ENCODE measurements at places on chromosomes 5 and 9. TPM values are rescaled to one million over a fixed set of nuclear protein-coding genes. Genes with fewer than 3 reads are reported as not detected.

LOX gene
- not detected for total RNA-seq

RIMOC1 gene
- total RNA-seq: 13.8 TPM

DNA sequence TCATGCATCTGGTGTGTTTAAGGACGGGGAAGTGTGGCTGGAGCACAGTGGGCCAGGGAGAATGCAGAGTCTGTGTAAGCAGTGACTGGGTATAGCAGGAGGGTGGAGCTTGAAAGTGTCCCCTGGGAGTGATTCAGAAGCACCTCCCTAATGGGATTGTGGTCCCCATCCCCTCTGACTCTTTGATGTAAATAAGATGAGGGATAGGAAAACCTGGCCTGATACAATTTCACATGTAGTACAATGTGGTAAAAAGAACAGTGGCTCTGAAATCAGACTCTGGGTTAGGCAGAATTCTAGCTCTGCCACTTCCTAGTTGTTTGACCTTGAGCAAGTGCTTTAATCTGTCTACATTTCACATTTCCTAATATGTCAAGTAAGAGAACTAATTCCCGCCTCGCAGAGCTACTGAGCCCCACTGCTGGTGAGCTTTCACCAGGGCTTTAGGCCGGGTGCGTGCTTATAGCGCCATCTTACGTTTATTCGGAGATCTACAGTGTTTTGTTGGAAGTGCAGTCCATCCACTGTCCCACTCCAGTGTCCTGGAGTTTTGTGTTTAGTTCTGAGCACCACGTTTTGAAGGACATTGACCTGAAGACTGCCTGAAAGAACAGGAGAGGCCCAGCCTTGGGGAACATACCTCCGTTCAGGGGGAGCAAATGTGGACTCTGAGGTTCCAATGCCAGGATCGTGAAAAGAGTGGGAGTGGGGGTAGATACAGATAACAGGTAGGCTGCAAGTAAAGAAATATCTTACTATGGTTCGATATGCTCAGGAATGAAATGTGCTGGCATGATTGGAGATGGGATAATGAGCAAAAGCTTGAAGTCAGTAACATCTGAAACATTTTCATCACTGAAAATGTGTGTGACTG lies 51.2 kb upstream of the TESK1 start:
- no peak for DNase-seq

CATSPER3 gene
- total RNA-seq: 0.50 TPM

GRCh38 chr9:16830806-16831205 lies 39.7 kb downstream of the BNC2 start:
- DNase-seq: no peak

DNA sequence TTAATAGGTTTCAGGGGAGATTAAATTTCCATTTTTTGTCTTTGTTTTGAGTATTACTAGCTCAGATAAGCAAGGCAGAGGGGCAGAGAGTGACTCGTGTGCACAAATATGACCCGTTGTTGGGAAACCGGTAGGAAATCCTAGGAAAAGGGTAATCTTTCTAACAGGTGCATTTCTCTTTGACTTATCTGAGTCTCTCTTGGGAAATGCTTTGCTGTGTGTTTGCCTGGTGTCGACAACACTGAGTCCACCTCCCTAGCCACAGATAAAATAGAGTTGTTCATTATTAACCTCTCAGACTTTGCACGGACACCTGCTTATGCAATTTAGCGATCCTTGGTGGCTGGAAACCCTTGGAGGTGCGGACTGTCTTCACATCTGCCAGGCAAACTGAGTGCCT lies 164.2 kb downstream of the FGF1 start:
- DNase-seq: no peak

- DNase-seq: no peak
Observed at GRCh38 chr5:107232293-107232692, 438.4 kb downstream of the EFNA5 start.

SPINK9 gene
- total RNA-seq: not detected

GRCh38 chr9:126705767-126706697 lies 92.3 kb downstream of the LMX1B start:
- DNase-seq: peak; percentile 72

- DNase-seq: no peak
Observed at GRCh38 chr5:17440766-17441165, 57.3 kb upstream of the TAF11L2 start.

DNA sequence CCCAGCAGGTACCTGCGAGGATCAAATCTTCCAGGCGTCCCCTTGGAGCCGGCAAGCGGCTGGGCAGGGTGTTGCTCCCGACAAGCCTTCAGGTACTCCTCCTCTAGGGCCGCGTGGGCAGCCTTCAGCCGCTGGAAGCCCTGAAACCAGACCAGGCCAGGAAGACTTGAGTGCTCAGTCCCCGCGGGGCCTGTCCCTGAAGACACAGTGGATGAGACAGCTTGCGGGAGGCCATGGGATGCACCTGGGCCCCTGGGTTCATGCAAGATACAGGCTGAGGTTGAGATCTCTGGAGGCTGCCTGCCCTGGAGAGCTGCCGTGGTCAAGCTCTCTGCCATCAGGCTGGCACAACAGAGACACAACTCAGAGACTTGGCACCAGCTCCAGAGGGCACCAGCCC lies 25.4 kb downstream of the AKNA start:
- no peak for DNase-seq

DNA sequence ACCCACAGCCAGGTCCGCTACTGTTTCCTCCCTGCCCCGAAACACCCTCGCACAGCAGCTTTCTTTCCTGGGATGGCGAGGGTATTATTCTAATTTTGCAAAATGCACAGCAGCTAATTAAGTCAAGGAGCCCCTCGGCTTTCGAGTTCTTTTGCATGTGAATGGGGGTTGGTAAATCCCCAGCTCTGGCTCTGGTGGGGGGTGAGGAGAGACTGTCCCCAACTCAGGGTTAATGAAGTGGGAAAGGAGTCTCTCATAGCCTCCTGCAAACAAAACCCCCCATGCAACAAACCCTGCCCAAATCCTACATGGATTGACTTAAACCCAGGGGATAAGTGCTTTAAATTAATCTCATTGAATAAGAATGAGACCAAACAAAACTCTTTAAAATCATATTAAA lies 8.8 kb downstream of the BARHL1 start:
- DNase-seq: no peak

PCDHB6 gene
- total RNA-seq: not detected

DNA sequence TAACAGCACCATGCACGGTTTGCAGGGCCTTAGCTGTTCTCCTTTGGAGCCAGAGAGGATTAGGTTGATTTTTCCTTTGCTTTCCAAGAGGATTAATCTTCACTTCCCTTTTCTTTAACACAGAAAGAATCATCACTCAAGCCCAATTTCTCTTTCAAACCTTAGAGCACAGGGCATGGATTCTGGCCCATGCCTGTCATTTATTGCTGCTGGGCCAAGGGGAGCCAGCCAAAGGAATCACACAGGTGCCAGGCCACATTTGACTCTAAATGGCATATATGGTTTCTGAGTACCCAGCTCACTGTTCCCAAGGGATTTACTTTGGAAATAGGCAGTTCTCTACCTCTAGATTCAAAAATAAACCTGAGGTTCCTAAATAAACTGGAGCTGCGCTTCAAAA lies 58.3 kb downstream of the FBXL7 start:
- no peak for DNase-seq

SPATA31A3 gene
- not detected for total RNA-seq

NPM1 gene
- 1,022 TPM for total RNA-seq

GRCh38 chr9:5557606-5558587 lies 47.6 kb downstream of the PDCD1LG2 start:
- no peak for DNase-seq

PSMD5 gene
- total RNA-seq: 37.2 TPM

DNA sequence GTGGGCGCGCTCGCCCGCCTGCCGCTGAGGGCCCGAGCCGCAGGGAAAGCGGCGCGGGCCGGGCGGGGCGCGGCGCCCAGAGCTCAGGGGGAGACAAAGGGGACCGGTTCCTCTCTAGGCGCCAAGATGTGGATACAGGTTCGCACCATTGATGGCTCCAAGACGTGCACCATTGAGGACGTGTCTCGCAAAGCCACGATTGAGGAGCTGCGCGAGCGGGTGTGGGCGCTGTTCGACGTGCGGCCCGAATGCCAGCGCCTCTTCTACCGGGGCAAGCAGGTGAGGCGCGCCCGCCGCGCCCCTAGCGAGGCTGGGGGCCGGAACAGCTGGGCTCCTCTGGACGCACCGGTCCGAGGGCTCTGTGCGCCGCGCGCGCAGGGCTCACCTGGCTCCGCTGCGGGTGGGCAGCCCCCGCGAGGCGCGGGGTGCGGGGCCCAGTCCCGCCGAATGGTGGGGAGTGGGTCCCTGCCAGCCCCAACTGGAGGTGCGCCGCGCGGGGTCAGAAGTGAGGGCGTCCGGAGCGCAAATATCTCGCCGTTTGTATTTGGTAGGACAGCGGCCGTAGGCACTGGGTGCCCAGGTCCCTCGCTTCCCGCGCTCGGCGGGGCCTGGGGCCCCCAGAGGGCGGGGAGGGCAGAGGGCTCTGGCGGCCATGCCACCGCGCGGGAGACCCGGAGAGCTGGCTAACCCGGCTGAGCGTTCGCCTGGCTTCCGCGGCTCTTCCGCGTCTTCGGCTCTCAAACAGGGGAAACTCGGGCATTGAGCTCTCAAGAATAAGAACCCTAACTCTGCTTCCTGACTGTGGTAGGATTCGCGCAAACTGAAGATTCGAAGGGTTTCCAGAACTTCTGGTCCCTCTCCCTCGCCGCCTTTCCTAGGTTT lies 607 bp downstream of the UHRF2 start:
- peak; percentile 25 for DNase-seq

RLN2 gene
- 1.3 TPM for total RNA-seq

BRINP1 gene
- total RNA-seq: not detected

ANKRD34B gene
- not detected for total RNA-seq

GRCh38 chr9:9004810-9005209 lies 1205.2 kb upstream of the DMAC1 start:
- no peak for DNase-seq

TNC gene
- not detected for total RNA-seq

DNA sequence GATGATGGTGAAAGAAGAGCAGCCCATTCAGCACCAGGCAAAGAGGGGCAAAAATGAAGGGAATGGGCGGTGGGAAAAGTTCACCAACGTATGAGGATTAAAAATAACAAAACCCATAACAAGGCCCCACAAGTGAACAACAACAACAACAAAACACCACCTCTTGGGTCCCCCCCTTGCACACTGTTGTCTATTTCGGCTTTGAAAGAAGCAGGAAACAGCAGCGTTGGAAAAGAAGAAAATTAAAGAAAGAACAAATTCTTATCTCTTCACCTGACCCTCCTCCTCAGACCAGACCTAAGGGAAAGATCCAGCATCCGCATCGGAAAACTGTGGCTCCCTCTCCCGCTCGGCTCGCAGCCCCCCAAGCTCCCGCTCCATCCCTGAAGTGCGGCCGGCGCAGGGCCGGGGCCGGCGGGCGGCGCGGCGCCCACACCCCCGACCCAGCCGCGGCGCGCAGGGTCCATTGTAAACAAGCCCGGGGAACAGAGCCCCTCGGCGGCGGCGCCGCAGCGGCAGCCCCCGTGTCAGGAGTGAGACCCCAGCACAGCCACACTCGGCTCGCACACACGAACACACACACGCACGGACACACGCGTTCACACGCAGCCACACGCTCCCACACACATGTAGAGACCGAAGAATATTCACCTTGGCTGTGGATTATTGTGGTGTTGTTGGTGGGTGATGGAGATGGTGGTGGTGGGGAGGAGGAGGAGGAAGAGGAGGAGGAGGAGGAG lies 535 bp downstream of the RFX3 start:
- no peak for DNase-seq

DNA sequence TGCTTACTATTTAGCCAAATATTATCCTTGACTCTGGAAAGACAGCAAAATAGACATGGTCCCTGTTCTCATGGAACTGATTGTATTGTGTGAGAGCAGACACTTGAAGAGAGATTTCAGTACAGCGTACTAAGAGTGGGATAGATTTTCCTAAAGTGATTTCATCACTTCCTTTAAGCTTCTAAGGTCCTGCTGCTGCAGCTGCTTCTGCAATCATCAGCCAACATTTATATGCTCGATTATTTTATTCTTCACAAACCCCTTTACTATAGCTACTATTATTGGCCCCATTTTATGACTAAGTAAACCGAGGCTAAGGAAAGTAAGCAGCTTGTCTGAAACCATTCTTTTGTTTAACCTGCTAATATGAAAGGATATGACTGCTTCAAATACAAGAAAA lies 137.7 kb downstream of the SPATA31D1 start:
- DNase-seq: no peak

GRCh38 chr5:14395411-14395810 lies 186.2 kb upstream of the OTULINL start:
- DNase-seq: no peak

- DNase-seq: no peak
Observed at GRCh38 chr5:150523472-150524350, 15.8 kb downstream of the NDST1 start.

DNA sequence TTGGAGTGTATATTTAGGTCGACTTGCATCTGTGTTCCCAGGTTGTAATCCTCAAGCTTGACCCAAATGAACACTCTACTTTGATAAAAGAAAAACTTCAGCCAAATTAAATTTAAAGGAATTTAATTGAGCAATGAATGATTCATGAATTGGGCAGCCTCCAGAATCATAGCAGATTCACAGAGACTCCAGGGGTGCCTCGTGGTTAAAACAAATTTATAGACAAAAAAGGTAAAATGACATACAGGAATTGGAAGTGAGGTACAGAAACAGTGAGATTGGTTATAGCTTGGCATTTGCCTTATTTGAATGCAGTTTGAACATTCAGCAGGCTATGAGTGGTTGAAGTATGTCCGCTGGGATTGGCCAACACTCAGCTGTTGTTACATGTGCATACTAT lies 21.6 kb upstream of the SPATA31D4 start:
- DNase-seq: no peak

PPP3R2 gene
- not detected for total RNA-seq

SLC27A6 gene
- total RNA-seq: not detected

- DNase-seq: no peak
Observed at GRCh38 chr5:64347309-64347708, 158.5 kb upstream of the RGS7BP start.

GRCh38 chr9:88268886-88269285 lies 119.4 kb upstream of the SPIN1 start:
- no peak for DNase-seq

GRCh38 chr9:35311891-35312639 lies 150.3 kb downstream of the UNC13B start:
- DNase-seq: no peak

GRCh38 chr9:17614903-17615302 lies 36.0 kb downstream of the SH3GL2 start:
- no peak for DNase-seq

GRCh38 chr5:89071941-89072331 lies 189.0 kb upstream of the MEF2C start:
- DNase-seq: no peak

GRCh38 chr5:97165726-97166125 lies 17.3 kb downstream of the RIOK2 start:
- DNase-seq: no peak

DNA sequence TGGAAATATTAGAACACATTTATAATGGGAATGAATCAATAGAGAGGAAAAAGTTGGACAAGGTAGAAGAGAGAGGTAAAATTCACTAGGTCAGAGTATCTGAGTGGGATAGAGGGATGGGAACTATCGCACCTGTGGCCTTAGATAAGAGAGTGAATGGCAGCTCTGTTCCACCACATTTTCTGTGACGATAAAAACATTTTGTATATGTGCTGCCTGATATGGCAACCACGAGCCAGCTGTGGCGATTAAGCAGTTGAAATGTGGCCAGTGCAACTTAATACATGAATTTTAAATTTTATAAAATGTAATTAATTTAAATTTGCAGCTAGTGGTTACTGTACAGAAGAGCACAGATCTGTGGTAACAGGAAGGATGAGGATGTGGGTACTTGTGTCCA lies 46.7 kb downstream of the ZNF354A start:
- no peak for DNase-seq

TAF11L9 gene
- not detected for total RNA-seq
